Small intestine (tissue), 16 donors: ENCODE measurements at places on chromosomes 2 and 18. TPM values are rescaled to one million over a fixed set of nuclear protein-coding genes. Genes with fewer than 3 reads are reported as not detected.

Gene OTOF
- polyA plus RNA-seq, result 0.27 TPM

Gene RTP5
- not detected for polyA plus RNA-seq

- DNase-seq, result no peak
Observed at GRCh38 chr2:210623506-210623905, 67.1 kb downstream of the CPS1 start.

DNA sequence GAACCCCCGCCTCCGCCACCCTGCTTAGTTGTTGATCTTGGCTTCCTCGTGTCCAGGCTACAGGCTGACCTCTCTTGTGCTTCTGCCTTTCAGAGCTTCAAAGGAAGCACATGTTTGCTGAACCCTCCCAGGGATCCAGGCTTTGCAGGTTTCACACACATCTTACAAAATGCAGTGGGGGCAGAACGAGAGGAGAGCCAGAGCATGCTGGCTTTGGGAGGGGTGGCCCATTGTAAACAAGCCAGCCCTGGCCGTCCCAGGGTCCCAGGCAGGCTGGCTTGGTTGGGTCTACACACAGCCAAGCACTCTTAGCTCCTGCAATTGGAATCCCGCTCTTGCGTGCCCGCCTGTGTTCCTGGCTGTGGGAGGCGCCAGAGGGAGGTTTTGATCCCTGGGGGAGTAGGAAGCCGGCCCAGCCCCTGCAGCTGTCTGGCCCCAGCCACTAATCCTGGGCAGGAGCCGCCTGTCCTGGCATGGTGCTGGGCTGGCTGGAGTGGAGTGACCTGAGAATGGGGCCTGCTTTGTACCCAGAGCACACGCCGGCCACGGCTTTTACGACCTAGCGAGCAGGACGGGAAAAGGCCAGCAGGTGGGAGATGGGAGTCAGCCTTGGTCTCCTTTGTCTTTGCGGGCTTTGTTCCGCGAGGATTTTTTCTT is 53.9 kb downstream of the SH3BP4 start:
- peak; percentile 68 for DNase-seq

- no peak for DNase-seq
Observed at GRCh38 chr2:118351796-118352195, 263.5 kb downstream of the INSIG2 start.

- DNase-seq, result peak; percentile 24
Observed at GRCh38 chr2:172087780-172088244, 2.5 kb downstream of the DLX1 start.

DNA sequence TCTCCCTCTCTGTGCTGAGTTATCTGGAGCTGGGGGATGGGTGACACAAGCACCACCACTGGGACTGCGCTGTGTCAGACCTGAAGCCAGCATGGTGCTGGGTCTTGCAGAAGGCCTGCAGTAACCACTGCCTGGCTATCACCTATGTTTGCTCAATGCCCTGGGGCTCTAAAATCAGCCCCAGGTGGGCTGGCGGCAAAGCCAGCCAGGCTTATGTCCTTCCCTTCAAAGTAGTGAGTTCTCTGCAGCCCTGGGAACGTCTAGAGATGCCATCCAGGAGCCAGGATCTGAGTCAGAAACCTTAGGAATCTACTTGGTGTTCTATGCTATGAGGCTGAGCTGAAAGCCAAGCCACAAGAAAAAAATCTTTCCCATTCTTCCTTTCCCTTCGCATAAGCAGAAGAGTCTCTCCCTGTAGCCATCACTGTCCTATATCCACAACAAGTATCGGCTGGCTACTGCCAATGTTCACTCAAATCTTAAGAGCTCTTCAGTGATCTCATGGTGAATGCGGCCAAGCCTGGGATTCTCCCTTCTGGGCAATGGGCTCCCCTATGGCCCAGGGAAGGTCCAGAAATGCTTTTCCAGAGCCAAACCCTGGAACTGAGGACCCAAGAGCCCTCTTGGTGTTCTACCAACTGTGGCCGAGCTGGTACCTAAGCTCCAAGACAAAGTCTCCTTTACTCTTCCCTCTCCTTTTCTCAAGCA is 248.7 kb downstream of the ZNF385B start:
- DNase-seq, result no peak

DNA sequence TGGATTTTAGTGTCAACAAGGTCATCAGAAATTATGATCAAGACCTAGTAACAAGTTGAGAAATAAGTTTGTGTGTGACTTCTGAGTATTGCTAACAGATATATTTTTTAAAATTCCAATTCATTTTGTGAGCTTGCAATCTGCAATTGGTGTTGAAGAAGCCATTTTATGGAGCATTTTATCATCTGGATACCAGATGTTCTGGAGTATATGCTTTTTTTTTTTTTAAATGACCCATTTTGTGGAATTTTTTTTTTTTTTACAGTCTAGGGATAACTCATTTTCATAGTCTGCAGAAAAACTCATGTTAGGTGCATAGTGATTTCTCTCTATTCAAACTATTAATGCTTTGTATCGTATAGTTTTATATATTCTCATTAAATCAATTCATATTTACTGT is 12.6 kb downstream of the QPCT start:
- DNase-seq, result no peak
